ENCODE measurements at places on chromosomes 7 and 10.

- DNase-seq: no peak
Observed at GRCh38 chr7:135392701-135393100, 117.2 kb downstream of the CNOT4 start.

GRCh38 chr10:124648738-124649137, 95.4 kb downstream of the FAM53B start:
- peak; percentile 89 for DNase-seq

DNA sequence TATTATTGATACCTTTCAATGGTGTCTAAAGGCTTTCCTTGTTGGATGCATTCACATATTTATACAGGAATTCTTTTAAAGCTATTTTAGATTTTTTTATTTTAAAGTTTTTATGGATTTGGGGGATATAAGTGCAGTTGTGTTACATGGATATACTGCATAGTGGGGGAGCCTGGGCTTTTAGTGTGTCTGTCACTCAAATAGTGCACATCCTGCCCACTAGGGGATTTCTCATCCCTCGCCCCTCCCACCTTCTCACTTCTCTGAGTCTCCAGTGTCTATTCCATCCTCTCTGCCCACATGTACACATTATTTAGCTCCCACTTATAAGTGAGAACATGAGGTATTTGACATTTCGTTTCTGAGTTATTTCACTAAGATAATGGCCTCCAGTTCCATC, 154.0 kb upstream of the MKI67 start:
- no peak for DNase-seq

DNA sequence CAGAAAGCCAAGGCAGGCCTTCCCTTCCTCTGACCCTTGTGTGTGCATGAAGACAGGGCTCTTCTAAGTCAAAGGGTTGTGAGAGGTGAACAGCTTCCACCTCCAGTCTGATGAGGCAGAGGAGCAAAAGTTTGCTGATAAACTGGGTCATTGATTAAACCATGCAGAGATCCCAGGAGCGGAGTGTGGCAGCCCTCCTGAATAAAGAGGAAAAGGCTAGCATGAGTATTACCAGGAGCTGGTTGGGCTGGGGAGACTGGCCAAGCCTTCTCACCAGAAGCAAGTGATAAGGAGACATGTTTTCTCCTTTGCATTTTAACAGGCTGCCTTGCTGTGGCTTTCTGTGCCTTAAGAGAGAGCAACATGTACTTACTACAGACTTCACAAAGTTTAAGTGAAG, 10.2 kb downstream of the LMOD2 start:
- no peak for DNase-seq

Data from MV-4-11 (cell line).